ENCODE measurements at places on chromosomes 6 and 20. TPM values are rescaled to one million over a fixed set of nuclear protein-coding genes. Genes with fewer than 3 reads are reported as not detected.

Gene BMP6
- total RNA-seq, result 1.7 TPM

Gene HLA-DRB1
- total RNA-seq, result not detected

Gene COL21A1
- total RNA-seq, result 12.6 TPM

Gene CBLN4
- total RNA-seq, result not detected

Gene MAP7
- not detected for total RNA-seq

Gene AP5S1
- 17.7 TPM for total RNA-seq
